Body of pancreas (tissue), 4 donors: ENCODE measurements at places on chromosomes 2 and 18.

- no peaks in the 10 kb centered on the region for H3K36me3 ChIP-seq
- no peaks in the 10 kb centered on the region for H3K27me3 ChIP-seq
- H3K4me3 ChIP-seq, result no peak overlapping the region
- DNase-seq, result peak; percentile 86
- no peak overlapping the region for H3K27ac ChIP-seq
These were observed 123.2 kb downstream of the PTH2R start for GRCh38 chr2:208529796-208530195.

DNA sequence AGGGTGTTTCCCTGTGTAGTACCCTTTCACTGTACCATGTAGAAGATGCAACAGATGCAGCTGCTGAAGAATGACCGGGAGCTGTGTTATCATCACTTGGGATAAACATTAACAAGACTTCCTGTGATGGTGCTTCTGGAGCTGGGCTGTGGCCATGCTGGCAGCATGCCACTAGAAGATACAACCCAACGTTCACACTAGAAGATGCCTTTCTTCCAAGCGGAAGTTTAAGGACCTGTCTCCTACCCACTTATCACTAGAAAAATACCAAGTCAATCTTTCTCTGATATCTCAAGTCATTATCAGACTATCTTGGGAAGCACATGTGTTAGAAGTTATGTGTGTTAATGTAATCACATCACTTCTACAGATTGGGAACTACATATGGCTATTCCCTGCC is 953.5 kb downstream of the CNTNAP5 start:
- no peak overlapping the region for H3K4me3 ChIP-seq
- no peak overlapping the region for H3K27ac ChIP-seq
- no peaks in the 10 kb centered on the region for H3K27me3 ChIP-seq
- DNase-seq, result no peak
- no peaks in the 10 kb centered on the region for H3K4me1 ChIP-seq

GRCh38 chr18:26531605-26532298 is 16.6 kb downstream of the KCTD1 start:
- no peaks in the 10 kb centered on the region for H3K27me3 ChIP-seq
- H3K4me3 ChIP-seq, result no peak overlapping the region
- DNase-seq, result no peak
- H3K27ac ChIP-seq, result no peak overlapping the region

GRCh38 chr2:16246911-16247310 is 306.6 kb downstream of the MYCN start:
- H3K27me3 ChIP-seq, result no peaks in the 10 kb centered on the region
- H3K36me3 ChIP-seq, result no peaks in the 10 kb centered on the region
- no peak overlapping the region for H3K4me3 ChIP-seq
- H3K4me1 ChIP-seq, result peaks cover 5% of the 10 kb centered on the region
- no peak for DNase-seq

DNA sequence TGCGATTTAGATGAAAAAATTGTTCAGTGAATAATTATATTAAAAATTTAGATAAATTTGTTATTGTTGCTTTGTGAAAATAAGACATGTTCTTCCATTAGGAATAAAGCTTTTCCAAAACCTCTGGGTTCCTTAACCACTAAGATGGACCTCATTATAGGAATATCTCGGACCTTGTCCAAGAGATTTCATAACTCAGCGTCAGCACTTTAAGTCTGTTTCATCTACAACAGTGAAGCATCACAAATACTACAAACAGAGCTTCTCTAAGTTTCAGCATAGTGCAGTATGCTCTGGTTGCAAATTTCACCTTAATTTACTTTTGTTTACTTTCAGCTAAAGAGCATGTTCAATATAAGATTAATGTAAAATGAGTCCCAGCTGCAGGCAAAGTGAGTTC is 150.3 kb downstream of the UBE2E3 start:
- no peaks in the 10 kb centered on the region for H3K4me1 ChIP-seq
- DNase-seq, result no peak
- H3K4me3 ChIP-seq, result no peak overlapping the region

GRCh38 chr18:75049455-75049789 is 159.5 kb downstream of the PTGR3 start:
- H3K27ac ChIP-seq, result no peak overlapping the region
- H3K4me3 ChIP-seq, result no peak overlapping the region
- H3K4me1 ChIP-seq, result no peaks in the 10 kb centered on the region
- no peak for DNase-seq
- no peaks in the 10 kb centered on the region for H3K36me3 ChIP-seq
- H3K27me3 ChIP-seq, result no peaks in the 10 kb centered on the region

GRCh38 chr2:103402944-103403343 is 641.1 kb downstream of the TMEM182 start:
- H3K36me3 ChIP-seq, result no peaks in the 10 kb centered on the region
- H3K27me3 ChIP-seq, result no peaks in the 10 kb centered on the region
- H3K4me3 ChIP-seq, result no peak overlapping the region
- DNase-seq, result no peak
- no peaks in the 10 kb centered on the region for H3K4me1 ChIP-seq

DNA sequence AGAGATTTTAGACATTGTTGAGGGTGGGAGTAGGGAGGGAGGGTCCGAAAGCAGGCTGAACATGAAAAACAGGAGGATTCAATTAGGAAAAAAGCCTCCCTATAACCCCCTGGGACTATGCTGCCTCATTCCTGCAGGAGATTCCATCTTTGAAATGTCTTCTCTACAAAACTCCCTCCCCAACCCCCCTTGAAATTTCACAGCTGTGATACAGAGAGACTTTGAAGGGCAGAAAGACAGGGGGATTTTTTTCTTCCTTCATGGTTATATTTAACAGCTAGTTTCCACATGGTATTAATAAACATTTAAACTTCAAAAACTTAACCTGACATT is 57.6 kb downstream of the TRIB2 start:
- H3K4me1 ChIP-seq, result no peaks in the 10 kb centered on the region
- no peak overlapping the region for H3K4me3 ChIP-seq
- H3K27me3 ChIP-seq, result no peaks in the 10 kb centered on the region
- DNase-seq, result no peak

DNA sequence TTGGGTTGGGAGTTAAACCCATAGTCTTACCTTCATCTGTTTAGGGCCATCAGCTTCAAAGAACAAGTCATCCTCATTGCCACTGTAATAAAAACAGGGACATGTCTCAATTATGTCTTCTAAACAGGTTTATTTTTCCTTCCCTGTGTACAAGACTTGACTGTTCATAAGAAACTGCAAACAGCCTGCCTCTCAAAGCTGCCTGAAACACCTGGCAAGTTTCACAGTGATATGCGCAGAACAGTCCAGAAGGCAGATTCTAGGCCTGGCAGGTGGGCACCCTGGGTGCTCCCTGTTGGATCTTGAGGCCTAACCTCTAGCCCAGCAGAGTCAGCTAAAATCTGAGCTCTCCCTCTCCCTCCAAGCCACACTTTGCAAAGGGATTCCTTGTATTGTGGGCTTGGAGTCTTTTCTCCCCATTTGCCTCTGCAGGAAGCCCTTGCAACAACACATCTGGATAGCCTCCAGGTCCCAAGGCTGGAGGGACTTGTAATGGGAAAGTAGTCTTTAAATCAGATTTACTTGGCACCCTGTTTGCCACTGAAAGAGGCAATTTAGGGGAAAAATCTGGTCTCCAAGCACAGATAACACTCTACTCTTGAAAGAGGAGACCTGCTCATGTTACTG is 930 bp downstream of the IL1B start:
- peak; percentile 54 for DNase-seq
- H3K4me3 ChIP-seq, result no peak overlapping the region
- no peak overlapping the region for H3K27ac ChIP-seq
